ENCODE measurements at places on chromosomes 2 and 18.

GRCh38 chr2:213980883-213981282 is 430.0 kb upstream of the VWC2L start:
- DNase-seq, result no peak

DNA sequence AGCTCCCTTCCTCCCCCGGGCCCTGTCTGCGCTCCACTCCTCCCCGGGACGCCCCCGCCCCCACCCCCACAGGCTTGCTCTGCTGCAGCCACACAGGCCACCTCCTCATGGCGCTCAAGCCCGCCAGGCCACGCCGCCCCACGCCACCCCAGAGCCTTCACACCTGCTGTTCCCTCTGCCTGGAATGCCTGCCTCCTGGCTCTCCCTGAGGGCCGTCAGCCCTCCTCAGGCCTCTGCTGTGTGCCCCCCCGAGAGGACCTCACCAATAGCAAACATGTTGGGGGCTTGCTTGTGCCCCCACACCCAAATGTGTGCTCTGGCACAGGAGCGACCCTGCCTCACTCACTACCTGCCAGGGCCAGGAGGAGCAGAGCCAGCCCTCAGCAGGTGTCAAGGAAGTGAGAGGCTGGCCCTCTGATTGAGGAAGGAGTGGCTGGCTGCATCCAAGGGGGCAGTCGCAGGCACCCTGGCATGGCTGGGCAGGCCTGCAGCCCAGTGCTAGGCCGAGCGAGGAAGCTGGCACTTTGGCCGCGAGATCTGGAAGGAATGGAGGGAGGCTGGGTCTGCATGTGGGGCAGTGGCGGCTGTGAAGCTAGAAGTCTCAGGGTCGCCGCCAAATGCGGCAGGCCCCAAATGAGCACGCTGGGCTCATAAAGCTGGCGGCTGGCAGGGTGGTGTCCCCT is 86.5 kb downstream of the INHBB start:
- DNase-seq, result no peak

DNA sequence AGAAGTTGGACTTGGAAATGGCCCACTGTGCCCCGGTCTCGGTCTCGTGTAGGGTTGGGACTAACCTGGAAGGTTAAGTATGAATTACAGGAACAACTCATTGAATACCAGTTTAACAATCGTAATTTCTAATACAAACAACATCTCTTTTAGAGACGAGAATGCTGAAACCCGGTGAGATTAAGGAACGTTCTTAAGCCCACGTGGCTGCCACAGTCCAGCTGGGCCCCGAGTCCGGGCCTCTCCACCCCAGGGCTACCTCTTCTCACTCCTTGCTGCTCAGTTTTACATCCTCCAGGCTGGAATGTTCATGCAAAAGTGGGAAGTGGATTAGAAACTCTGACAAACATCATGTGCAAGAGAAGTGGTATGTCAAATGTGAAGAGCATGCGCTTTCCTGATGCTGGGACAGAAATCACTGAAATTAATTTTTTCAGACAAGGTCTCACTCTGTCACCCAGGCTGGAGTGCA is 29.4 kb downstream of the NGEF start:
- no peak for DNase-seq

DNA sequence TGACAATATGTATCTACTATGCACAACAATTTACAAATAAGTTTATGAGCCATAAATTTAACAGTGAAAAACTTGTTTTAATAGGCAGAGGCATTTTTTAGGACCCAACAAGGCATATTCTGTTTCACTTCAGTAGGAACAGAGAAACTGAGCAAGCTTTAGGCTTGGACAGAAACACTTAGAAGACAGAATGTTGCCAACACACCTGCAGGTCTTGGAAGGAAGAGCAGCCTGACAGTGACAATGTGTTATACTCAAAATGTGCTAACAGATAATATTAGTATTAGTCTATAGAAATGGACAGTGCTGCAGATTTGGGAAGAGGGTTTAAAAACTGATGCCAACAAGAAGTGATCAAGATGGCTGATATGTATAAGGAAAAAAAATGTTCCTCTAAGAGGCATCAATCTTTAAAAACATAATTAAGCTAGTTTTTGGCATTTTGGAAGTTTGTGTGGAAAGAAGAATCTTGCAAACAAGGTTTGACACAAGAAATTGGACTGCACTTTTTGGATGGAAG is 297.1 kb upstream of the FSIP2 start:
- no peak for DNase-seq

GRCh38 chr2:101400506-101401325 is 13.4 kb upstream of the CREG2 start:
- no peak for DNase-seq

DNA sequence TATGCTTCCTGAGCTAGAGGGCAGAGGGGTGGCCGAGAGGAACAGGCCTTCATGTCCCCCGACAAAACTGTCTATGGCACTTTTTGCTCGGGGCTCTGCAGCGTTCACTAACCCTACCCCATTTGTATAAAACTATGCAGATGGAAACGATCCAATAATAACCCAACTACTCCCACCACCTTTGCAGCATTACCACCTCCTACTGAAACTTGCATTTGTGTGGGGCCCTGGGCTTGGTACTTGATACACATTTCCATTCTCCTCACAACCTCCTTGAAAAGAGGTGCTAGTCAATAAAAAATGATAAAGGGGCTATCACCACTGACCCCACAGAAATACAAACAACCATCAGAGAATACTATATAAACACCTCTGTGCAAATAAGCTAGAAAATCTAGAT is 63.5 kb upstream of the FOSL2 start:
- DNase-seq, result no peak

DNA sequence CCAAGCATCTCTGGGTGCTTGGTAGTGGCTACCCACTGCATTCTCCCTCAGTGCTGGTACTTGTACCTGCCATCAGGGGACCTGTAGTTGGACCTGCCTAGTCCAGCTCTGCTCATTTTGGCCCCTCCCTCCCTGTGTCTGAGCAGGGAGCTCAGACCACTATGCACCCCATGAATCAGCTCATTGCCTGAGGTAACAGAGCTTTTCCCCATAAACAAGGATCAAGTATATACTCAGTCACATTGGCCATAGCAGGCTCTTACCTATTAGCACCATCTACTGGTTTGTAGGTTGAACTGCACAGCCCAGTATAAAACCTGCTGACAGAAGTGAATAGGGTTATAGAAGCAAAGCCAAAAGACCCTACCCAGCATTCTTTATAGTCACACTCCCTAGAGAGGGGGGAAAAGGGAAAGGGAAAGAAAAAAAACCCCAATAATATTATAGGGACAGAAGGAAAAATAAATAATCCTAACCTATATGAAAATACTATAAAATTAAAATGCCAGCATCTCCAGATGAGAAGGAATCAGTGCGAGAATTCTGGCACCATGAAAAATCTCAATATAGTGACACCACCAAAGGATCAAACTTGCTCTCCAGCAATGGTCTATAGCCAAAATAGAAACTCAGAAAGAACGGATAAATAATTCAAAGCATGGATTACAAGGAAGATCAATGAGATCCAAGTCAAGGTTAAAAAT is 6.9 kb upstream of the FLACC1 start:
- DNase-seq, result no peak

- DNase-seq, result no peak
Measured at GRCh38 chr2:219829667-219830352, 202.4 kb downstream of the SLC4A3 start.

- no peak for DNase-seq
Measured at GRCh38 chr2:227706859-227707258, 11.0 kb downstream of the SLC19A3 start.

DNA sequence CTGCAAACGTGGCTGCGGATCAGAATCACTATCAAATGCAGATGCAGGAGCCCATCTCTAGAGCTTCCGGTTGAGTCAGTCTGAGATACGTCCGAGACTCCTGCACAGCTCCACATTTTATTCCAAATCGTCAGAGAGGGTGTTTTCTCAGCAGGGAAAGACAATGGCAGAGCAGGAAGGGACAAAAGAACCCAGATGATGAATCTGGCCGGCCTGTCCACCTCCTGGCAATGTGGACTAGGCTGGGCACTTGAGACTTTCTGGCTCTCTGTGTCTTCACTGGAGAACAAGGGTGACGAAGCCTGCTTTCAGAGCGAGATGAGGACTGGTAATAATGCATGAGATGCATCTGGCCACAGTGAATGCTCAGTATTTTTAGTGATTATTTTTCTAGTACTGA is 255.9 kb upstream of the MYT1L start:
- no peak for DNase-seq

DNA sequence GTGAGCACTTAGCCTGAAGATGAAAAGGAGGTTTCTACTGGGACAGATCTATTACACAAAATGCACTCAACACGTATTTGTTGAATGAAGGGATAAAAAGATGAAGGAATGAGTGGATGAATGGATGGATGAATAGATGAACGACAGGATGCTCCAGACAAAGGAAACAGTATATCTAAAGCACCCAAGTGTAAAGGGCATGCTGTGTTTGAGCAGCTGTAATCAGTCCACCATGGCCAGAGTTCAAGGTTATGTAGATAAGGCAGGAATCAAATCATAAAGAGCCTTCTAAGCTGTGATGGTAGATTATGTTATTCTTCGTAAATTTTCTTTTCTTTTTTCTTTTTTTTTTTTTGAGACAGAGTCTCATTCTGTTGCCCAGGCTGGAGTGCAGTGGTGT is 213.8 kb upstream of the FBXO11 start:
- no peak for DNase-seq

- DNase-seq, result no peak
Measured at GRCh38 chr2:113216891-113217454, 43.2 kb downstream of the PSD4 start.

DNA sequence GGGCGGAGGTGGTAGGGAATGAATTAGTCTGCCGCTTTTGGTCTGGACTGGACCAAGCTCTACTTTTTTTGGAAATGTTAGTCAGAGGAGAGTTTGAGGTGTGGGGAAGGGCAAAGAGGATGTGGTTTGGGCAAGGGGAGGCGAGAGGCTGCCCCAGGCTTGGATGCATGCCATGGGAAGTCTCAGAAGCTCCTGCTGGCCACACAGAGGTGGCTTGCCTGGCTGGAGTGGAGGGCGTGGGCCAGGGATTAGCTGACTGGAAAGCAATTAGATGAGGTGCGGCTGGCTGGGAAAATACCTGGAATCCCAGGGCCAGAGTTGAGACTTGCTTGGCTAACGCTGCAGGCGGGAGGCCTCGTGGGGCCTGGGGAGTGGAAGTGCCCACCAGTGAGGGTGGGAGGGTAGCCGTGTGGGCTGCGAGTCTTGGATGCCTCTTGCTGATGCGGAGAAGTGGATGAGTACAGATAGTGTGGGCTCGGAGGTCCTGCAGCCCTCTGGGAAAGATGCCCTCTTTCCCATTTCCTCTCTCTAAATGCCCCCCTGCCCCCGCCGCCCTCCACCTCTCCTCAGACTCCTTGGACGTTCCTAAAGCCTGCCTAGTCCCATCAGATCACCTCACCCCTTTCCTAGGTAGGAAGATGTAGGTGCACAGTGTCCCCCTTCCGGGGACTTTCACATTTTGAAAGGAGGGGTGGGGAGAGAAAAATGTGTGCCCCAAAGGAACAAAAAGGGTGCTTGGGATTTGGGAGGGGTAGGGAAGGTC is 117.6 kb downstream of the SMAD7 start:
- DNase-seq, result no peak

GRCh38 chr2:28951910-28952835 is 28.9 kb upstream of the TOGARAM2 start:
- no peak for DNase-seq

Measured in stimulated activated CD4-positive, alpha-beta T cell treated with anti-CD3 and anti-CD28 coated beads, TNF-alpha, amount 100 ng/mL, for 4 hours (primary cell).